Substantia nigra (tissue), 51 donors: ENCODE measurements at places on chromosomes 6 and 20.

- no peak for DNase-seq
Measured at GRCh38 chr6:16061818-16062217, 67.1 kb upstream of the MYLIP start.

DNA sequence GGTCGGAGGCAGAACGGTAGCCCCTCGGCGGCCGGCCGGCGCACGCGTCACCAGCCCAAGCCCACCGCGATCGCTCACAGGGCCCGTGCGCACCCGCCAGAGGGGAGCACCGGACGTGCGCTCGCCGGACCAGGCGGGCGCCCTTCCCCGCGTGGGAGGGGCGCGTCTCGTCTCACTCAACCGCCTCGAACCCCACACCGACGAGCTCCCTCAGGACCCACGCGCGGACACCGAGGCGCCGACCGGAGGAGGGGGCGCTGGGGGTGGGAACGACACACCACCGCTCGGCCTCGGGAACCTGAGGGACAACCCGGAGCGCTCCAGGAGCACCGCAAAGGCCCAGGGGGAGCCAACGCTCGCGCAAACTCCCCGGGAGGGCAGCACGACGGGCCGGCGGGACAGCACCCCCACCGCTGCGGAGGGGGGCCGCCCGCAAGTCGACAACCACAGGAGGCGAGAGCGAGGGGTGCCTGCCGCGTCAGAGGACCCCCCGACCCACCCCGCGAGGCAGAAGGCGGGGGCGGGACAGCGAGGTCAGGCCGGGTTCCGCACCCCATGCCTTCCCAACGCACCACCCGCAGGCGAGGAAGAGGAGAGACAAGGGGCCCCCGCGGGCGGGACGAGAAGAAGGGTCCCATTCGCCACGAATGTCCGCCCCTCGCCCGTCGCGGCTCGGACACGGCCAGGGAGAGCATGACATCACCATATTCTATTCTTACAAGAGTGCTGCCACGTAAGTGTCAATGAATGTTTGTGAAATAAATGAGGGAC lies 512.7 kb upstream of the ZNF337 start:
- no peak for DNase-seq

- DNase-seq, result peak; percentile 1
Measured at GRCh38 chr6:29887330-29887818, 55.0 kb upstream of the HLA-A start.

DNA sequence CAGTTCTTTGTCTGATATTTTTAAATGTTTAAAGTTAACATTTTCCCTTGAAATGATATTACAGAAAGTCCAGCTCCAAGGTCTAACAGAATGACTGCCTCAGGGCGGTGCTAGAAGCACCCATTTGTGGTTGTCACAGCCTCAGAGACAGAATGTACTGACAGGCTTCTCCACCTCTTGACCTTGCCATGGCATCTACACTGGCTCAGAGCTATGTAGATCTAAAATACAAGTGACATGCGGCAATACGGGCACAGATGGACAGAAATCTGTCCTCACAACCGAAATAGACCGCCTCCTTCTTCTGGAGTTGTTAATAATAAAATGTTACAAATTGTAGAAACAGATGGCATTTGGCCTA lies 167.2 kb upstream of the THEMIS start:
- no peak for DNase-seq

- DNase-seq, result no peak
Measured at GRCh38 chr20:37279820-37280219, 9.6 kb upstream of the MANBAL start.

- DNase-seq, result no peak
Measured at GRCh38 chr6:6515691-6516607, 72.6 kb upstream of the LY86 start.

- no peak for DNase-seq
Measured at GRCh38 chr20:4962241-4962855, 39.0 kb downstream of the SLC23A2 start.

GRCh38 chr6:96899019-96899418 lies 1.3 kb upstream of the NDUFAF4 start:
- no peak for DNase-seq

DNA sequence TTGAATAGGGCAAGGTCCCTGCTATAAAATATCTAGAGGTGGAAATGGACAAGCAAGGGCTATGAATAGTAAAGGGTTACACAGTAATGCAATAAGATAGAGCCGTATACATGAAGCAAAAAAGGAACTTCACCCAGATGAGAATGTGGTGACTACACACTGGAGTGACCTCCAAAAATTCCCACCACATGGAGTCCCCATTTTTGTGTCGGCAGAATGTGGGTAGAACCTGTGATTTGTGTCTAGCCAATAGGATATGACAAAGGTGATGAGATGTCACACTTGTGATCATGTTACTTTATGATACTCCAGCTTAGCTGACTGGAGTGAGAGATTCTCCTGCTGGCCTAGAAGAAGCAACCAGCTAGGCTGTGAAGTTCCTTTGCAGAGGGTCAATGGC lies 96.8 kb downstream of the SYNE1 start:
- no peak for DNase-seq

GRCh38 chr20:346640-347316 lies at the start of gene NRSN2:
Gene NRSN2, plus strand, starts transcription at chr20:347111. Its CDS starts 2,533 bp downstream, at chr20:349644.
- DNase-seq, result peak; percentile 28

DNA sequence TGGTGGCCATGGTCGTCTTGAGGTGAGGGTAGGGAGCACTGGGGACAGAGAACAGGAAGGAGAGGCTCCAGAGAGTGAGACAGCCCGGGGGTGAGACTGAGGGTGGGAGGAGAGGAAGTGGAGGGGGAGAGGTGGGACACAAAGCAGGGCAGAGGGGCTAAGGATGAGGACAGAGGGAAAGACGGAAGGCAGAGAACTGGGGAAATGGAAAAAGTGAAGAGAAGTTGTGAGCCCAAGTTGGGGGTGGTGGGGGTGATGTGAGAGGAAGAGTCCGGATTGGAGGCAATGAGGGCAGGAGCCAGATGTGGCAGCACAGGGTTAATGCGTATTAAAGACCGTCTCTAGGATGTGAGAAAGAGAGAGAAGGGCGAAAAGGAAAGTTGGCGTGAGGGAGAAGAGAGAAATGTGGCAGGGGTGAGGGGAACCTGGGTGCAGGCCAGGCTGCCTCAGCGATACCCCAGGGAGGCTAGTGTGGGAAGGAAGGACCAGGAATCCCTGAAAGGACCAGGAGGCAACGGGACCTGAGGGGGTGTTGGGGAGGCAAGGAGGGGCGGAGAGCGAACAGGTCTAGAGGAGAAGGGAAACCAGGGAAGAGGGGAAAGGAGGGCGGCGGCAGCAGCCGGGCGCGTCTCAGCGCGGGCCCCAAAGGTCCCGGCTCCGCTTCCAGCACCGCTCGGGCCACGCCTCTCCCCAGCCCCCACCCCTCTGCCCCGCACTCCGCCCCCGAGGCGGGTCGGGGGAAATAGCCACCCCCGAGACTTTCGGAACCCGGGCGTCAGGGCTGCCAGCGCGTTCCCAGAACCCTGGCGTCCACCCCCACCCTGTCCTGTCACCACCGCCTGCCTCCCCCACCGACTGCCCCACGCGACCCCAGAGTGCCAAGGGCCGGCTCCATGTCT lies at the start of gene PPP1R18:
TSS of gene PPP1R18 (minus strand) at position 637 of the 899 bp plus-strand sequence. CDS start at position 10, 627 bp downstream.
- peak; percentile 66 for DNase-seq

- DNase-seq, result no peak
Measured at GRCh38 chr6:43481075-43481474, 3.7 kb downstream of the TJAP1 start.

GRCh38 chr6:91802431-91802830 lies 1215.6 kb upstream of the MAP3K7 start:
- no peak for DNase-seq

- DNase-seq, result no peak
Measured at GRCh38 chr20:8790442-8791074, 278.3 kb upstream of the PLCB4 start.

GRCh38 chr6:168906391-168906790 lies 347.3 kb downstream of the THBS2 start:
- DNase-seq, result no peak

- no peak for DNase-seq
Measured at GRCh38 chr20:3679749-3680700, 1.8 kb downstream of the ADAM33 start.

DNA sequence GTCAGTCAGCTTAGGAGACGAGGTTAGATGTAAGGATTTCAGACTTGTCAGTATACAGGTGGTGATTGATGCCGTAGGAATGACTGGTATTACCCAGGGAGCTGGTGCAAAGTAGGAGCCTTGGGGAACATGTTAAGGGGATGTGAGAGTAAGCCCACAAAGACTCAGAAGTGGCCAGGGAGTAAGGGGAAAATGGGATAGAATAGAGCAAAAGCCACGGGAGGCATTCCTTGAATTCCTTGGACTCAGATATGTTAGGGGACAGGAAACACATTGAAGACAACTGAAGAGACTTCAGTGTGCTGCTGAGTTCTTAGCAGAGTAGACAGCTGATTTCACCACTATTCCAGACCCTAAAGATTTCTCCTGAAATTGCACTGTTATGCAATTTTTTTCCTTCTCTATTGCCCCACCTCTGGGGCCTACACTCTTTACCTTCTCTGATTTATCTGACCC lies 1.2 kb upstream of the ACAT2 start:
- no peak for DNase-seq

- DNase-seq, result no peak
Measured at GRCh38 chr20:44370639-44371218, 15.2 kb downstream of the HNF4A start.

DNA sequence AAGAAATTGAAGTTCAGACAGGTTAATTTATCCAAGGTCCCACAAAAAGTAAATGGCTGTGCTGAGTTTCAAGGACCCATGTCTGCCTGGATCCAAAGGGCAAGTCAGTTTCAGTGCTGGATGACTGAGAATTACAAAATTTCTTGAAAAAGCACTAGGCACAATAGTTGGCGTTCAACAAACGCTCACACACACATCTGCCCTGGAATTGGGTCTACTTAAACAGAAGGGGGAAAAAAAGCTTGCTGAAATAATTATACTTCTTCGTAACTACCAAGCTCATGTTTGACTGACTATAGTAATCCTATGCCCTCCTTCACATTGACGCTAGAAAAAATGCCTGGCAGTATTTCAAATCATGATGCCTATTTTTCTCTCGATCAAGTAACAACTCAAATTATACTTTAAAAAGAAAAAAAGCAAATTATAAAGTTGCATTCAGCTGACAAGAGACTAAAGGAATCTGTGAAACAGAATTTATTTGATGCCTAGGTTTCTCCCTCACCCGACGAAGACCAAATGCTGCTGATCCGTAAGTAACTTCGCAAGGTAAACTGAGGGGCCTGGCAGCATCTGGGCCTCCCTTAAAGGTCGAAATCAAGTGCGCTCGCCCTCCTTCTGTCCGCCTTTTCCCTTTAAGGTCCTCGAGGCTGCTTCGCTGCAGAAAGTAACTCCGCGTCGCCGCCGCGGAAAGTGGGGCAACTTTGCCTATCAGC lies 650 bp upstream of the CD2AP start:
- no peak for DNase-seq
